ENCODE measurements at places on chromosomes 1 and 21.

GRCh38 chr1:16926491-16927073, 4.9 kb downstream of the CROCC start:
- DNase-seq = no peak

- DNase-seq = no peak
Observed at GRCh38 chr1:13587256-13588030, 3.8 kb downstream of the PDPN start.

- no peak for DNase-seq
Observed at GRCh38 chr1:214432245-214432644, 119.2 kb downstream of the PTPN14 start.

DNA sequence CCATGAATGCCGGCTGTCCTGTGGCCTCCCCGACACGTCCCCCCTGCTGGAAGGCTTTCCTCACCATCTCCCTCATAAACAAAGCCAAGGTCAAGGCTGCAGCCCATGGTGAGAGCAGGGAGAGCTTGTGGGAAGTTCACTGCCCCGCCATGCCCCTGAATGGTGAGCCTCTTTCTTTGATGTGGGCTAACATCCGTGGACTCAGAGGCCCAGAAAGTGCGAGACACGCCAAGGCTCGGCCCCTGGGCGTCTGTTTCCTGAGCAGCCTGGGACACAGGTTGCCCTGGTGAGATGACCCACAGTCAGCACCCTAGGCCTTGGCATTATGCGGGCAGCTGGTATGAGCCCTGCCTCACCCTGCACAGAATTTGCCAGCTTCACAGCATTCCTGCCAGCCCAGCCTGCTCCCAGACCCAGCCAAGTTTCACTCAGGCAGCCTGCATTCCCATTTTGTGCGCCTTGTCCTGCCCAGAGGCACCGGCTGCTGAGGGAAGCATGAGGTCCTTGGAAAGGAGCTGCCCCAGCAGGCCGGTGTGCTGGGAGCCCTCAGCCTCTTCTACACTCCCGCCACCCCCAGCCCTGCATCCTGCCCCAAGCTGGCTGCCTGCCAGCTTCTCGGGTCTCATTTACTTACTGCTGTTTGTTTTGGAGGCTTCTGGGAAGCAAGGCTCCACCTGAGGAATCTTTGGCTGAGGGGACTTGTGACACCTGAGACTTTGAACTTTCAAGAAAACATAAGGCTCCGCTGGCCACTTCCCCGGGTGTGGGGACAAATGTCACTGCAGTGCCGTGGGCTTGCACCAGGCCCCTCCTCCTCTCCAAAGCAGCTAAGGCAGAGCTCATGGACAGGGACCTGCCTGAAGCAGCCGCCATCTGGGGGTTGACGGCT, 31.9 kb downstream of the NEK2 start:
- no peak for DNase-seq

DNA sequence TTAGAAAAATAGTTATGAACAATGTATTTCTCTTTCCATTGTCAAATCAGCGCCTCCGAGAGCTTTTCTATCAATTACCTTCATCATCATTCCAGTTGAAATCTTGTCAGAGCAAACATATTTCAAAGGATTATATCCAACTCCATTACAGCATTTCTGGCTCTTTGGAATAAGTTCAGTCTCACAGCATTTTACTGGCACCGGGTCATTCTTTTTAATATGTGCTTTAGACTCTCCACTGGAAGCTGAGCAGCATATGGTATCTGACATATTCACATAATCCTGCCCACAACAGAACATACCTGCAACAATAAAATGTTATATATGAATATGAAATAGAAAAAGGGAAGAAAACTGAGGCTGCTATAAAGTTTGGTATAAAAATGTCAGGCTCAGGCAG, 222.9 kb downstream of the KCTD3 start:
- no peak for DNase-seq

Measured in stimulated activated CD4-positive, alpha-beta T cell treated with anti-CD3 and anti-CD28 coated beads, Interleukin-4, amount 100 ng/mL, for 4 hours (primary cell).